Activated T-helper 1 cell treated with Interleukin-2 at 50 U/mL for 16 hours (primary cell): ENCODE measurements at places on chromosomes 4 and X.

DNA sequence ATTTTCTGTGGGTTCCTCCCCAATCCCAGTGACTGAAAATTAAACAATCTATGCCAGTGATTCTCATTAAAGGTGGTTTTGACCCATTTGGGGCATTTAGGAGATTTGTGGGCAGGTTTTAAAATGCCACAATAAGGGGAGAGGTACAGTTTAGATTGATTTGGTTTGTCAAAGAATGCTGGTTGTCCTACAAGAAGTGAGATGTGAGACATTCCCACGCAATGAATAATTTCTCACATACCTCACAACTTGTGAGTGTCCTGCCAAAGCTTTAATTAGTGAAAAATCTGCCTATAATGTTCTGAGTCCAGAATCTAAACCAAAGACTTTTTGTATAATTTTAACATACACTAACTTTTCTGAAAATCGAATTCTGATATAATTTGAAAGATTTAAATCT is 199.4 kb downstream of the MAPK10 start:
- DNase-seq = no peak

DNA sequence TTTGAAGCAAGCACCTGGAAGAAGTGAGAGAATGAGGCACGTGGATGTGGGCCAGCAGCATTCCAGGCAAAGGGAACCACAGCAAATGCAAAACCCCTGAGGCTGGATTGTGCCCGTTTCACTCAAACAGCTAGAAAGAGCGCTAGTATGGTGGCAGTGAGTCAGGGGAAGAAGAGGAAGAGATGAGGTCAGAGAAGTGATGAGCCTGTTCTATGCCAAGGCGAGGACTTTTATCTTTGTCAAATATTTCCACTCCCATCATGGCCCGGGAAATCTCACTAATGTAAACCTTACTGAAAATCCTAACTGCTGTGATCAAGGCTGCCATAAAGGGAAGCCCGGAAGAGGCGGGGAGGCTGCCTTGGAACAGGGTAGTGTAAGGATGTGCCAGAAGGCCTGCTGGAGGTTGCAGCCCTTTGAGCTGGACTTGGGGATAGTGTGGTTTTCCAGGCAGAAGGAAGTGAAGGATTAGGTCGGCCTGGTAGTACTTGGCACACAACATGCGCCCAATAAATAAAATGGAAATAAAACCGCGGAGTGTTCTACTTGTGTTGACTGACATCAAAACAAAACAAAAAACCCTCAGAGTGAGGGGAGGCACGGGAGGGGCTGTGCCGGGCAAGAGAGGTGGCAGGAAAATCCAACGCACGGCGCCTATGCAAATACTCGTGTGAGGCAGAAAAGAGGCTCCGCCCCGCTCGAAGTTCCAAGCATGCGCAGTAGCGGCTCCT is 1.2 kb upstream of the CDK16 start:
- DNase-seq = no peak

DNA sequence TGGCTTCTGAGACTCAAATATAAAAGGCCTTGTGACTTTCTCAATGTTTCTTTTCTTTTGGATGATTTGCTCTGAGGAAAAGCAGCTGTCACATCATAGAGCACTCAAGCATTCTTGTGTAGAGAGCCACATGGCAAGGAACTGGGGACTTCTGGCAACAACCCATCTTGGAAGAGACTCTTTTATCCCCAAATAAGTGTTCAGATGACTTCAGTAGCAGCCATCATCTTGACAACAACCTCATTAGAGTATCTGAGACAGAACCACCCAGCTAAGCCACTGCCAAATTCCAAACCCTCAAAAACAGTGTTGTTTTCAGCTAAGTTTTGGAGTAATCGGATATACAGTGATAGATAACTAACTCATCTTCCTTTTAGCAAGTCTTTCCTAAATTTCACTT is 1431.7 kb upstream of the IGFBP7 start:
- DNase-seq = no peak

DNA sequence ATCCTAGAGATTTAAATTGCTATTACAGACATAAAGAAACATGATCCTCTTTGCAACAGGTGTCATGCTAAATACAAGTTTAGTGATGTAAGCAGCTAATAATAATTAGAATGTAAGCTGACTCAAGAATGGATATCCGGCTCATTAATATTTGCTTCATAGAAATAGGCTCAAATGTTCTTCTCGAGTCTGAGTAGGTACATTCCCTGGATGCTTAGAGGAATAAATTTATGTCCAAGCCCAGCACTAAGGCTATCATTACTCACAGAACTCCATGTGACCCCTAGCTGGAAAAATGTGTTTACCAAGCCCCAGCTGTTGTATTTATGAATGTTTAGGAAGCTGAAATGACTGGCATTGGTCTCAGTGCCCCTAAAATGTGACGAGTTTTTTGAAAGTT is 87.6 kb upstream of the TSPAN7 start:
- DNase-seq = no peak

GRCh38 chr4:385934-386707 is 48.5 kb downstream of the ZNF141 start:
- no peak for DNase-seq

- DNase-seq = no peak
These were observed 68.7 kb upstream of the PGM2 start for GRCh38 chr4:37757761-37758160.
